NCI-H524 treated with DMSO at 0.1 percent for 48 hours (cell line): ENCODE measurements at places on chromosomes 4 and X.

DNA sequence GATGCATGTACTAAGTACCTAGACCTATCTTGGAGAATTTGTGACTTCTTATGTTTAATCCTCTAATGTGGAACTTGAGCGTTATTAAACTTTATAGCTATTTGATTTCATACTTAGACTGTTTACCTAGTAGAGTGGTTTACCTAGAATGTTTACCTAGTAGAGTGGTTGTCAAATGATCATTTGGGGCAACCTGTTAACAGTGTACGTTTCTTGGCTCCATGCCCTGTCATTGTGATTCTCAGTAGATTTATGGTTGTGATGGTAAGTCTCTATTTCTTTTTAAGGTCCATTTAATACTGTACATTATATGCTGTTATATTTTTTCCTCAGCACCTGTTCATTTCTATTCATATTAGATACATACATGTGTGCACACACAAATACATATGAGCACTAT is 233.0 kb upstream of the MAD2L1 start:
- no peak for DNase-seq

GRCh38 chrX:100358766-100359165 is 51.3 kb downstream of the PCDH19 start:
- no peak for DNase-seq

GRCh38 chrX:44989995-44990770 is 117.2 kb downstream of the KDM6A start:
- no peak for DNase-seq

- DNase-seq, result no peak
These were observed 57.3 kb upstream of the WDR19 start for GRCh38 chr4:39124885-39125599.

DNA sequence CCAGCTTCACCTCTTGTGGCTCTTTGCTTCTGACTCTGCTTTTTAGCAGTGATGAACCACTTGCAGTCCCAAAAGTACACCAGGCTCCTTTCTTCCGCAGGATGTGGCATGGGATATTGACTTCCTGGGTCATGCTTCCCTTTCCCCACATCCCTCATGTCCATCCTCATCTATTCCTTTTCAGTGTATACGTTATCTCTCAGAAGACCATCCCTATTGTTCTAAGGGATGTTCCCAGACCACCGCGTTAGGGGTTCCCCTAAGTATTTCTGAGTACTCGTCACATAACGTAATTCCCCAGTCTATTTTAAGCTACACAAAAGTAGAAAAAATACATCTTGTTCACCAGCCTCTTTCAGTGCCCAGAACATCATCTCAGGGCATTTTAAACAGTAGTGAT is 71.1 kb upstream of the NLGN4X start:
- DNase-seq, result no peak

- peak; percentile 41 for DNase-seq
These were observed 20.7 kb upstream of the MAB21L2 start for GRCh38 chr4:150561143-150561737.

DNA sequence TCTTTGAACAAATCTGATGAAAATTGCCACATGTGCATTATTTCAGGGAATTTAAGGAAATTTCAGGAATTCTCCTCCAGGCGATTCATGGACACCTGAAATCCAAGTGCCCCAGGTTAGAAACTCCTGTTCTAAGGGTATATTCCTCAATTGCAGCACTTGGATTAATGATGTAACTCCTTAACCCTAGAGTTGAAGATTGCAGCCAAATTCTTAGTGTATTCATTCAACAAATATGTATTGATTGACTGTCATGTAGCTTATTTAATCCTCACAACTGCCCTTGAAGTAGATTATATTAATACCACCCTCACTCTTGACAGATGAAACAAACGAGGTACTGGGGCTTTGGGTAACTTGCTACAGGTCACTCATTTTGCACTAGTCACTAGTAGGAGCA is 11.3 kb downstream of the CETN2 start:
- no peak for DNase-seq

DNA sequence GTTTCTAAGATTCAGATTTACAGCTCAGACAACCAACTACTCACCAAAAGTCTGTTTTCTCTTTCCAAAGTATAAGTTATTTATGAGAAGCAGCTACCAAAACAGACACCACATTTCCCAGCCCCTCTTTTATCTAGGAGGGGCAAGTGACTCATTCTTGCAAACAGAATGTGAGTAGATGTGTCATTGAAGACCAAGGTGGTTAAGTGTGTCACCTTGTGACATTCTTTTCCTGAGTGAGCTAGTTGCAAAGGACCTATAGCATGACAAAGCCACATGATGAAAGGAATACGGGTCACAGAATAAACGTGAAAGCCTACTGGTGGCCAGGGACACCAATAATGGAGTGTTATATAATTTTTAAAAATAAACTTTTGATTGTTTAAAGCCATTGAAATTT is 50.0 kb downstream of the SLC7A11 start:
- DNase-seq, result no peak

DNA sequence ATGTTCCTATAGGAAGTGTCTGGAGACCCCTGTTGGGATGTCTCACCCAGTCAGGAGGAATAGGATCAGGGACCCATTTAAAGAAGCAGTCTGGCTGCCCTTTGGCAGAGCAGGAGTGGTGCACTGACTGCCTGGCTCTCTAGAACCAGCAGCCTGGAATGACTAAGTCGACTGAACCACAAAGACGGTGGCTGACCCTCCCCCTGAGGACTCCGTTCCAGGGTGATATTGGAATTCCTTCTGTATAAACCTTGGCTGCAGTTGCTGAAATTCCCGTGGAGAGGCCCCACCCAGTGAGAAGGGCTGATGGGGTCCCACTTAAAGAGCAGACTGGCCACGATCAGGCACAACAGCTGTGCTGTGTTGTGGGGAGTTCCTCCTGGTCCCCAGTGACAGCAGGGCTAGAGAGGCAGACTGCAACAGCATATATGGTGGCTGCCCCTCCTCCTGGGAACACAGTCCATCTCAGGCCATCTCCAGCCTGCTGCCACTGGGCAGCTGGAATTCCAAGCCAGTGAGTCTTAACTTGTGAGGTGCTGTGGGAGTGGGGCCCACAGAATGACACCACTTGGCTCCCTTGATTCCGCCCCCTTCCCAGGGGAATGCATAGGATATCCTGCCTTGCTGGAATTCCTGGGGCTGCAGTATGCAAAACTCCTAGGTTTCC is 41.8 kb upstream of the RLIM start:
- no peak for DNase-seq

GRCh38 chr4:159240687-159241086 is 137.8 kb downstream of the RAPGEF2 start:
- no peak for DNase-seq

DNA sequence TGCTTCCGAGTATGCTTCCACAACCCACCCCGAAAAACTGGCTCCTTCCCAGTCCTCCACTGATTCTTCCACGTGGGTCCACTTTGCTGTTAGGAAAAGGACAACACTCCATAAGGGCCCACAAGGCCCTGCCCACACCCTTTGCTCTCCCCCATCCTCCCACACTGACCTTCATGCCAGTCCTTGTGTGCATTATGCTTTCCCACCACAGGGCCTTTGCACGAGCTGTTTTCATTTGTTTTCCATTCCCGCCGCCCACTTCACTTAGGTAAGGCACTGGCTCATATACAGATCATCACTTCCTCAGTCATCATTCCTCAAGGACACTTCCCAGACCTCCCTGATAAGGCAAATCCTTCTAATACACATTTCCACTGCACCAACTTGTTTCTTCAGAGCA is 16.8 kb upstream of the SEL1L3 start:
- no peak for DNase-seq

DNA sequence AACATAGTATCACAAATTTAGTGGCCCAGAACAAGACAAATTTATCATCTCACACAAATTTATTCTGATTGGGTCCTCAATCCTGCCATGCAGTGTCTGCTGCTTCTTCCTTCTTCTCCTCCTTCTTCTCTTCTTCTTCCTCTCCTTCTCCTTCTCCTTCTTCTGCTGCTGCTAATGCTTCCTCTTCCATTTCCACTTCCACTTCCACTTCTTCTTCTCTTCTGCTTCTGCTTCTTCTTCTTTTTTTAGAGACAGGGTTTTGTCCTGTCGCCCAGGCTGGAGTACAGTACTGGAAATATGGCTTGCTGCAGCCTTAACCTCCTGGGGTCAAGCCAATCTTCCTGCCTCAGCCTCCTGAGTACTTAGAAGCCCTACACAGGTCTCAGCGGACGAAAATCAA is 37.5 kb downstream of the FGFBP1 start:
- no peak for DNase-seq

DNA sequence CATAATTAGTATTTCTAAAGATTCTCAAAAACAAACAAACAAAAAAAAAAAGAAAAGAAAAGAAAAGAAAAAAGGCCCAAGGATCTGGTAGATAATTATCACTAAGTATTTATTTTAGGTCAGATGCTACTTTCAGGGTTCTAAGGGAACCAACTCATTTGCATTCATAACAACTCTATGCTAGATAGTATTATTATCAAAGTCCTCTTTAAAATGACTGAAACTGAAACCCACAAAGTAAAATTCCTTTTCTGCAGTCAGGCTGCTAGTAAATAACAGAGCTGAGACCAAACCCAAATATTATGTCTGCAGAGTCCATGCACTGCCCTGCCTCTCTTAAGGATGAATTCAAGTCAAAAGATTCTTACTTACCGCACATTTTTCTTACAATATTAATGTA is 38.3 kb upstream of the MAPK10 start:
- no peak for DNase-seq

- no peak for DNase-seq
These were observed 88.0 kb downstream of the ATP11C start for GRCh38 chrX:139844884-139845283.

DNA sequence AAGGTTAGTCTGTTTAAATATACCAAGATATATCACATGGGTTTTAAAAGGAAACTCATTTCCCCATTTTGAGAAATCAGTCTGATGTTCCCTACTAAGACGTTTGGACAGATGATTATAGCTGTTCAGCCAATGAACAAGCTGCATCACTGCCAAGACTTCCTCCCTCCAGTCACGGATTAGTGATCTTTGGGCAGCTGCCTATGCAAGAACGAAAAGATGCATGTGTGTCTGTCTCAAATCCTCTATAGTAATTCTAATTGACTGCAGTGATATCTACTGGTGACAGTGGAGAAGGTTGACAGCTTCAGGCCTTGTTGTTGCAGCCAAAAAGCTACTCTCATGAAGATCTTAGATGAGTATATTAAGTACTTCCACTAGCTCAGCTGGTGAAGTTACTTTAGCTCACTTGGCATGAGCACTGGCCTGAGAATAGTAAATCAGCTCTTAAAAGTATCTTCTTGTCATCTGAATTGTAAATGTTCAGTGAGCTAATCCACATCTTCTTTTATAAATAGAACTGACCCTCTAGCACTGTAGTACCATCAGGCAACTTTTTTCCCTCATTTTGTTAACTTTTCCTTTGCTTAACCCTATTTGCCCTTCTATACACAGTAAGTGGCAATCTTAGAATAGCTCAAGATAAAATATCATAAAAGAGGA is 134.5 kb upstream of the PCDH10 start:
- DNase-seq, result no peak

GRCh38 chr4:60134099-60134498 is 1066.0 kb upstream of the ADGRL3 start:
- DNase-seq, result no peak

DNA sequence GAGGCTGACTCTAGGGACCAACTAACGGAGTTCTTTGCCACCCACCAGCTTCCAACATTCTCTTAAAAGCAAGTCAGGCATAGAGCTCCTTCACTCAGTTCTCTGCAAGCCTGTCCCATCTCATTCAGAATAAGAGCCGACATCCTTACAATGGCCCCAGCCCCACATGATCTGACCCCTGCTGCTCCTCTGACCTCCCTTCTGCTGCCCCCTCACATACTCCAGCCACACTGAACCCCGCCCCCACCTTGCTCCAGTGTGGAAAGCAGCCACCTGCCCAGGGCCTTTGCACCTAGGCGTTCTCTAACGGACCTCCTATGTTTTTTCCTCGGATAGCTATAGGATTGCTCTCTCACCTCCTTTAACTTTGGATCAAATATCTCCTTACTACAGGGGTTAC is 143.2 kb upstream of the ETNPPL start:
- DNase-seq, result no peak

- no peak for DNase-seq
These were observed 289.7 kb upstream of the ANXA10 start for GRCh38 chr4:167802463-167803212.

DNA sequence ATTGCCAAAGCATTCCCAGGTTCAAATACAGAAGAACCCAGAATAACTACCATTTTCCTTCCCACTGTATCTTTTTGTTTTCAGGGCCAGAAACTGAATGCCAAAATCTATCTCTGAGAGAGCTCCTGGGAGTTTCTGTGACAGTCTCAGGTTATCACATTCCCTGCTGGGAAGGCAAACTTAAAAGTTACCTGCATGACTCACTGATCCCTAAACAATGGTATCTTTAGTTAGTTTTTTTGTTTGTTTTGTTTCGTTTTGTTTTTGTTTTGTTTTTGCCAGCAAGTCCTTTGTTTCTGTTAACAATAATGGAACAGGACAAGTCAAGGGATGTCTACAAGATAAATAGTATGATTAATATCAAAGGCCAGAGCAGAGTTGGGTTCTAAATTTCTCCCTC is 34.3 kb downstream of the PAPSS1 start:
- DNase-seq, result no peak

DNA sequence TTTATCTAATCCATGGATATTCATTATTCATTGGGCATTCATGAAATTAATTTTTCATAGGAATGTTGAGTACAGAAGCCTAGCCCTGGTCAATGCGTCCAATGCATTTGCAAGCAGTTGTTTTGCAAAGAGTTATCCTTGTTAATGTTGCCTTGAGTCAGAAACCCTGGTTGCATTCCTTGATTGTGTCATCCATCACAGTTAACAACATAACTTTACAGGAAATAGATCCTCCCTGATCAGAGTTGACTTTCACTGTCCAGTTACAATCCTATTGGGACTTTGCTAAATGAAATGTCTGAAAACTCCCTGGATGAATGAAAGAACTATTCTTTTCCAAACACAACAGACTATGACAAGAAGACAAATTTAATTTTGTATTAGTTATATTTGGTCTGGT is 924.3 kb upstream of the SLIT2 start:
- no peak for DNase-seq

GRCh38 chr4:183266371-183266770 is 53.7 kb downstream of the CLDN22 start:
- no peak for DNase-seq

GRCh38 chr4:15077969-15078368 is 75.7 kb downstream of the CPEB2 start:
- no peak for DNase-seq

DNA sequence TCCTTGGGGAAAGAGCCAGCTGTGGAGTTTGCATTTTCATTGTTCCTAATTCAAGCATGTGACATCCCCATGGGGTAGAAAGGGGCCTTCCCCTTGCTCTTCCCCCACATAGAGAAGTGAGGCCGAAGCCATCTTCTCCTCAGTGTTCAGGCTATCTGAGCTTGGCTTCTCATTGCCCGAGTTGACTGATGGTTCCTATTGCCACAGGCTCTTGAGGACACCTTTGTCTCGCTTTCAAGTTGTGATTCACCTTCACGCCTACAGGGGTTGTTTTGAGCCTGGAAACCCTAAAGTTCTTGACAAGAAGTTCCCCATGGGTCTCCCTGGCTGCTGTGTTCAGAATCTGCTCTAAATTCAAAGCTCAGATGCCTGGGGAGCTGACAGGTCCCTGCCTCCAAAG is 25.0 kb downstream of the CCNQ start:
- DNase-seq, result no peak
